ENCODE measurements at places on chromosomes 7 and 10.

DNA sequence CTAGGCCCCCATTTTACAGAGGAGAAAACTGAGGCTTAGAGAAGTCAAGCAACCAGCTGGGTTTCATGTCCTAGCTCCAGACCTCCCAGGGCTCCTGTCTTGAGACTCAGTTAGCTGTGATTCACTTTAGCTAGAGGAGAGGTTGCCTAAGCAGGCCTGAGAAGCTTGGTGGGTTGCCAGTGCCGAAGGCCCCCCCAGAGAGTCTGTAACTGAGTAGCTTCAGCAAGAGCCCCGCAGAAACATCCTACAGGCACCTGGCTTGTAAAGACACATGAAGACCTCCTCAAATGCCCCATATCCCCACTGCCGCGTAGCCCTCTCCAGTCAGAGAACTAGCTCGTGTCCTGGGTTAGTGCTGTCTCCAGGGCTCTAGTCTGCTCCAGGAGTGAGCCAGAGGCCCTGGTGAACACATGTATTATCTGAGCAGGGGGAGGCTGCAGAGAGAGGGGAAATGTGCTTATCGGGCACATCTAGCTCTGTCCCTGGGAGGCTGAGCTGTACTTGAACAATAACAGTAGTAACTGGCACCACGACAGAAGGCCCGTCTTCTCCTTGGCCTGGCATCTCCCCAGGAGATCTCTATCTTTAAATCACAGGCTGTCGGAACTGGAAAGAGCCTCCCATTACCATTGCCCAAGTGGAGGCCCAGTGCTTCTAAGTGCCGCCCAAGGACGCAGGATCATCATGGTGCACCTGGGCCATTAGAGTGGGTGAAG is 28.9 kb downstream of the UNC5B start:
- no peak for DNase-seq

DNA sequence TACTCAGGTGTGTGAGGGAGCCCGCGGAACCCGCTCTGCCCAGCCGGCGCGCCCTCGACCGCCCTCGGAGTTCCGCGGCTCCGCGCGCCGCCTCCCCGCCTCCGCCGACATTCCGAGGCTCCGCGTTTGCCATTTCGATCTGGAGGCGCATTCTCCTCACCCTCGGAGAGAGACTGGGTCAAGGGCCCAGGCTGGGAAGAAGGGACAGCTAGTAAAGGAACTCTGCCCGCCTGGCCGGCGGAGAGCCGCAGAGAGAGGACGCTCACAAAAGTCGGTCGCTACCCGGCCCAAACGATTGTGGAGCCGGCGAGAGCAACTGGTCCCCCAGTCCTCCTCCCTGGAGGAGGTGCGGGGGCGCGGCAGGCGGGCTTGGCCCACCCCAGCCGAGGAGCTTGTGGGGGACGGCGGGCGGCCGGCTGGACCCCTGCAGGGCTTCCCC is 74.5 kb upstream of the LEP start:
- DNase-seq, result no peak

DNA sequence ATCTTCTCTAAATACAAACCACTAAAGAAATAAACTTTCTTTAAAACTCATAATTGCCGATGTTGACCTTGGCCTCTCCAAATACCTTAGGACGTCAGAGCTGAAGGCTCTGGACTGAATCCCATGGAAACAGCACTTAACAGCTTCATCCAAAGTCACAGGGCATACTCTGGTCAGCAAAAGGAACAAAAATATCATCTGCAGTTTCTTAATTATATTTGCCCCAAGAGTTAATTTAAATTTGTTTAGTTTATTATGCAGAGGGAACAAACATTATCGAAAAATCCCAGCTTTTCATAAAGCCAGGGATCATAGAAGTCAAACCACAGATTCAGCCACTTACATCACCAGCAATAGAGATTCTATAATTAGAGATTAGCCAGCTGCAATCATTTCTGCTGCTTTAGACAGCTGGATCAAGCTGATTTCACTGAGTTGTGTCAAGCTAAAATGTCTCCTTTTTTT is 20.5 kb upstream of the FAM13C start:
- no peak for DNase-seq

GRCh38 chr7:233249-234035 is 41.1 kb downstream of the FAM20C start:
- no peak for DNase-seq

- DNase-seq, result peak; percentile 32
Observed at GRCh38 chr10:13659887-13660550, 73.3 kb downstream of the PRPF18 start.

GRCh38 chr7:134827889-134828288 is 48.5 kb downstream of the CALD1 start:
- DNase-seq, result no peak

DNA sequence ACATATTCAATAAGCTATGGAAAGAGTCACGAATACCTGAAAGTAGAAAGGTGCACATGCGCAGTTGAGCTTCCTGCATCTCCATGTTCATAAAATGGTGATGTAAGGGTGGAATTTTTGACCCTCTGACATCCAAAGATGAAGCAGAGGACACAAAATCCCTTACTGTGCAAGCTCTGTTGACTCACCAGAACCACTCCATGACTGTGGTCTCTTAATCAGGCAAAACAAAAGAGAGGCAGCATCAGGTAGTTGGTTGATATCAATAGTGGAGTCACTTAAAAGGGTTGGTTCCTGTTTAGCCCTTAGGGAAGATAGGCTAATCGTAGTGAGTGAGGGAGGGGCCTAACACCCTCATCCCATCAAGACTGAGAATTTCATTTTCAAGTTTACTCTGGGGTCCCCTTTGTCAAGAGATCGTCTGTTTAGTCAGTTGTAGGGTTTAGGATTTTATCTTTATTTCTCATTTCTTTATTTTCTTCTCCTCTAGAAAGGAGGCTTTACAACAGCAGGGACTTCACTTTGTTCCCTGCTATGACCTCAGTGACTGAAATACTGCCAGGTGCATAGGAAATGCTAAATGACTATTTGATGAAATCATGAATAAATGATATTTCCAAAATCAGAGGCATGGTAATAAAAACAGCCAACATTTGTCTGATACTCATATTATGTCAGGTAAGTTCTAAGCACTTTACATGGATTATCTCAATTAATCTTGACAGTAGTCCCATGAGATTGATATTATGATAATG is 98.1 kb downstream of the CD36 start:
- DNase-seq, result no peak

- DNase-seq, result no peak
Observed at GRCh38 chr7:43570688-43571365, 12.1 kb upstream of the STK17A start.

DNA sequence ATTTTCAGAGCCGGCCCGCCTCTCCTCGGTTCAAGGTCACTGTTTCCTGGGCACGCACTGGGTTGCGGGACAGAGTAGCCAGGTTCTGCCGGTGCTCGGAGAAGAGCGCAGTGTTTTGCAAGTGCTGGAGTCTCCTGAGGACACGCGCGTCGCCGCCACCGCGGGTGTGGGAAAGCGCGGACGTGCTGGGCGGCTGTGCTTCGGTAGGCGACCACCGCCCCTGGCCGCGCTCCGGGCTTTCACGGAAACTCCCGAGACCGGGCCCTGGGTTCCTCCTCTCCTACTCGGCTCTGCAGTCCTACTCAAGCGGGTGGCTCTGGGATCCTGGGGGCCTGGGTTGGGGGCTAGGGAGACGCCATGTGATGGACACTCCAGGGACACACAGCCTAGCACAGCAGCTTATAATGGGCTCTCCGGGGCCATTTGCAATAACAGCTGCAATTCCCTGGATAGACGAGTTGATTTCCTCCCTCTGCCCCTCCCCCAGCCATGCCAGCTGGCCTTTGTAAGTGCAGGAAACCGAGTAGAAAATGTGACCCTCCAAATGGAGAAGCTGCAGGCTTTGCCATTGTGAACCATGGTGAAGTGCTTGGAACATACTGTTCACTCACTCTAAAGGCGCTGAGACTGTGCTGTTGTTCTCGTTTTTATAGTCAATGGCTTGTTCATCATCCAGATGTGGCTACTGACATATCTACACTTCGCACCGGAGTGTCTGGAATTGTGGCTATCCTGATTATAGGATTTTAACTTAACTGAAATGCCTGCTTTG is 2.1 kb downstream of the FRAT1 start:
- DNase-seq, result no peak

DNA sequence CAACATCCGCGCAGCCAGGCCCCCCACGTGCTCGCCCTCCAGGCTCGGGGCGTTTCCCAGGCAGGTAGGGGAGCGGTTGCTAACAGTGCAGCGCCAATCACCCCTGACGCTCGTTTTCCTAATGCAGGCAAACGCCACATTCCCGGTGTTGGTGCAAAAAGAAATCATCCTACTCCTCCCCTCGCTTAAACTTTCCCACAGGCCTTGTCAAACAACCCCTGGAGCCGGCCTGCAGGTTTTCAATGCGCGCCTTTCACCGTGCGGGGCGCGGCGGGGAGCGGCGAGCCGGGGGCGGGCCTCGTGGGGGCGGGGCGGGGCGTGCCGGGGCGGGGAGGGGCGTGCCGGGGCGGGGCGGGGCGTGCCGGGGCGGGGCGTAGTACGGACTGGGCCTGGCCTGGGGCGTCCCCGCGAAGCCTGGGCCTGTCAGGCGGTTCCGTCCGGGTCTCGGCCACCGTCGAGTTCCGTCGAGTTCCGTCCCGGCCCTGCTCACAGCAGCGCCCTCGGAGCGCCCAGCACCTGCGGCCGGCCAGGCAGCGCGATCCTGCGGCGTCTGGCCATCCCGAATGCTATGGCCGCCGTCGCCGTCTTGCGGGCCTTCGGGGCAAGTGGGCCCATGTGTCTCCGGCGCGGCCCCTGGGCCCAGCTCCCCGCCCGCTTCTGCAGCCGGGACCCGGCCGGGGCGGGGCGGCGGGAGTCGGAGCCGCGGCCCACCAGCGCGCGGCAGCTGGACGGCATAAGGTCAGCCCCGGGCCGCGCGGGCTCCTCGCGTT is at the start of gene ECHDC3:
Gene ECHDC3 (plus strand): TSS at position 374 of the 770 bp plus-strand sequence. CDS start 195 bp downstream, at position 569.
- DNase-seq, result peak; percentile 3

DNA sequence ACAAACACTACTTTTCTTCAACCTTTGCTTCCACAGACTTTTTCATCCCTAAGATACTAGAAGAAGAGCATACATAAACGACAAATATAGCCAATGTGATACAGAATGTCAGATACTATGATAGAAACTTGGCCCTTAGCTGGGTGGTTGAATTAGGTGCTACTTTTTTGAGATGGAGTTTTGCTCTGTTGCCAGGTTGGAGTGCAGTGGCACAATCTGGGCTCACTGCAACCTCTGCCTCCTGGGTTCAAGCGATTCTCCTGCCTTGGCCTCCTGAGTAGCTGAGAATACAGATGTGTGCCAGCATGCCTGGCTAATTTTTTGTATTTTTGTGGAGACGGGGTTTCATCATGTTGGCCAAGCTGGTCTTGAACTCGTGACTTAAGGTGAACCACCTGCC is 3.5 kb downstream of the PPIA start:
- DNase-seq, result no peak

GRCh38 chr10:29780096-29780495 is 145.3 kb upstream of the SVIL start:
- DNase-seq, result no peak

- no peak for DNase-seq
Observed at GRCh38 chr10:12333380-12334185, 15.8 kb upstream of the CAMK1D start.

DNA sequence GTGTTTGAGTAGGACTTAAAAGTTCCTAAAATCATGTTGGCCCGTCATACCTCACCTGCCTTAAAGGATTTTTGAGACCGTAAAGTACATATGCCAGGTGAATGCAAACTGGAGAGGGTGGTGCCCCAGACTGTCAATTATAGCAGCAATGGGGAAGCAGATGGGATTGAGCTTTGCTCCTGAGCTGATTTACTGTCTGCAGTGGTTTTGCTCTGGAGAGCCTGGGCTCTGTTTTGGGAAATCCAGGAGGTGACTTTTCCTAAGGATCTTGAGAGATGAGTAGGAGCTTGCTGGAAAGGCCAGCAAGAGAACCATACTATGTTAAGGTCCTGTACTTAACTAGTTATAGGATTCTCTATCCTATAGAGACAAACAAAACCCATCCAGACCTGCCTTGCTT is 43.0 kb downstream of the COL13A1 start:
- DNase-seq, result no peak

DNA sequence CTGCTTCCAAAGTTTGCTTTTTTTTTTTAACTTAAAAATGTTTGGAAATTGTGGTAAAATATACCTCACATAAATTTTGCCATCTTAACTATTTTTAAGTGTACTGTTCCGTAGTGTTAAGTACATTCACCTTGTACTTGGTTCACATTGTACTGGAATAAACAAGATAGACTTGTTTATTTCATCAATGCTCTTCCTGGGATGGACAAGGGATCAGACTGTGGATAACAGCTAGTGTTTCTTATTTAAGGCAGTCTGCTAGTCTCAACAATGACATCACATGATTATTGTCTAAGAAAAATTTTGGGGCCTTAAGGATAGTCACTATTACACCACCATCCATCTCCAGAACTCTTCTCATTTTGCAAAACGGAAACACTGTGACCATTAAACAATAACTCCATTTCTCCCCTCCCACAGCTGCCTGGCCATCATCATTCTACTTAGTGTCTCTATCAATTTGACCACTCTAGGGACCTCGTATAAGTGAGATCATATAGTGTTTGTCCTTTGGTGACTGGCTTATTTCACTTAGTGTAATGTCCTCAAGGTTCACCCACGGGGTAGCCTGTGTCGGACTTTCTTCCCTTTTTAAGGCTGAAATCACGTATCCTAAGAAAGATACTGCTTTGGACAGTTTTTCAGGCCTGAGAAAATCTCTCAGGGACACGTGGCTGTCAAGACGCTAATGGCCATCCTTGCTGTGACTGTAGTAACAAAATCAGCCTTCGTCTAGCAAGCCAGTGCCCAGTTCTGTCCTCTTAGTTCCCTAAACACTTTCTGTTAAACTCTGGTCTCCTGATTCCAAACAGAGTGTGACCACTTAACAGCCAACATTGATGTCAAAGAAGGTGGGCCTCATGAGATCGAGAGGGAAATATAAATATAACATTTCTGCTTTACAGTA is 305.2 kb downstream of the FRMD4A start:
- DNase-seq, result no peak

GRCh38 chr7:7789551-7789988 is 71.2 kb upstream of the RPA3 start:
- no peak for DNase-seq

- no peak for DNase-seq
Observed at GRCh38 chr10:26525586-26525985, 87.4 kb downstream of the APBB1IP start.

DNA sequence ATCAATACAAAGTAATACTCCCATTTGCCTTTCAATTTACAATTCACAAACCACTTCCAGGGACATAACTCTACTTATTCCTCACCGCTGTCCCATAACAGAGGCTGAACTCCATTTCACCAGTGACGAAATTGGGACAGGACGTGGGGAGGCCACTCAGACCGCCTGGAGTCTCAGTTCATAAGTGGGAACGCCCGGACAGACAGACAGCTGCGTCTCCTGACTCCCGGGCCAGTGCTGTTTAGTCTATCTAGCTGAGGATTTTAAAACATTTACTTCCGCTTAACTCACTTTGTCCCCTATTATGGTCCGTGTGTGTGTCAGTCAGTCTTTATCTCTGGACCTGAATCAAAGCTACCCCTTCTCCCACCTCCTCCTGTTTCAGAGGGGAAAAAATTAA is 67.4 kb upstream of the ZNF438 start:
- no peak for DNase-seq

- DNase-seq, result no peak
Observed at GRCh38 chr10:75508239-75508813, 76.9 kb downstream of the LRMDA start.

All from stimulated activated CD8-positive, alpha-beta memory T cell treated with anti-CD3 and anti-CD28 coated beads, Interleukin-15, amount 100 ng/mL, for 4 hours (primary cell).